NCI-H1694 treated with DMSO at 0.1 percent for 48 hours (cell line): ENCODE measurements at places on chromosomes 7 and 10.

GRCh38 chr7:119983468-119983867 is 289.5 kb upstream of the KCND2 start:
- no peak for DNase-seq

GRCh38 chr7:151736403-151736909 is 140.5 kb downstream of the PRKAG2 start:
- no peak for DNase-seq

DNA sequence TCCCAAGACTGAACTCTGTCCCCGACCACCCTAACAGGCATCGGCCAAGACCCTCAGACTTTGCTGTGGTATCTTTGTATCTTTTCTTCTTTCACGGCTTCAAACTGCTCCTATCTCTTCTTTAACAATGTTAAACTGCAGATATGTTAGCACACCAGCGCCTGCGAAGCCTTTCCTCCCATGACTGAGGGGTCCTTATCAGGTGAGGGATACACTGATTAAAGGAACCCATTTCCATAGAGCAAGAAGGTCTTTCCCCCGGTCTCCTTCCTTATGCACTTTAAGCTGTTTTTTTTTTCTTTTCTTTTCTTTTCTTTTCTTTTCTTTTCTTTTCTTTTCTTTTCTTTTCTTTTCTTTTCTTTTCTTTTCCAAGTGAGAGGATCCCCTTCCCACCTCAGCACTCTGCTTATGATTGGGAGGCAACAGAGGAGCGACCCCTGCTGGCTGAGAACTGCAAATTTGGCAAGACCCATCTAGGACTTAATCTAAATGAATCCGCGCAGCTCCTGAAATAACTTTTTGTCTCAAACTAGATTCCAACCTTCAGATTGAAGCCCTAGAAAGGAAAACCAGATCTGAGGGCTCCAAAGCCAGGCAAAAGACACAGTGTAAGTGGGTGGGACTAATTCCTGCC is 109.9 kb downstream of the ITGB8 start:
- no peak for DNase-seq

- DNase-seq, result no peak
These were observed 25.3 kb upstream of the SNX13 start for GRCh38 chr7:17965603-17966002.

GRCh38 chr7:121730869-121731268 is 142.1 kb upstream of the PTPRZ1 start:
- no peak for DNase-seq

DNA sequence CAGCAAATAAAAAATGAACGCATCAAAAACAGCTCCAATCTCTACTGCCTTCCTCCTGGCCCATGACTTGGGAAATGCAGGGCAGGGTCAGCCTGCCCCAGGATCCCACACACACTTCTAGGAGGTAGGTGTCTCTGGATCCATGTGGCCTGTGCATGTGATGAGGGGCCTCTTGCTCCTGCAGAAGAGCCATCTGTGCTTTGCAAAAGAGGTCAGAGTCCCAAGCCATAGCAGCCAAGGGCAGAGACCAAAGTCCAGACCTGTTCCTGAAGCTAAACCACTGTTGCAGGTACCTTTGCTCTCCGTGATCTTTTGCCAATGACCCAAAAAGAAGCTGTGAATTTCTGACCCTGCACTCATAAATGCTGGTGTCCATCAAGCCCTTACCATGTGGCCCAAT is 57.1 kb downstream of the KCNMA1 start:
- no peak for DNase-seq

DNA sequence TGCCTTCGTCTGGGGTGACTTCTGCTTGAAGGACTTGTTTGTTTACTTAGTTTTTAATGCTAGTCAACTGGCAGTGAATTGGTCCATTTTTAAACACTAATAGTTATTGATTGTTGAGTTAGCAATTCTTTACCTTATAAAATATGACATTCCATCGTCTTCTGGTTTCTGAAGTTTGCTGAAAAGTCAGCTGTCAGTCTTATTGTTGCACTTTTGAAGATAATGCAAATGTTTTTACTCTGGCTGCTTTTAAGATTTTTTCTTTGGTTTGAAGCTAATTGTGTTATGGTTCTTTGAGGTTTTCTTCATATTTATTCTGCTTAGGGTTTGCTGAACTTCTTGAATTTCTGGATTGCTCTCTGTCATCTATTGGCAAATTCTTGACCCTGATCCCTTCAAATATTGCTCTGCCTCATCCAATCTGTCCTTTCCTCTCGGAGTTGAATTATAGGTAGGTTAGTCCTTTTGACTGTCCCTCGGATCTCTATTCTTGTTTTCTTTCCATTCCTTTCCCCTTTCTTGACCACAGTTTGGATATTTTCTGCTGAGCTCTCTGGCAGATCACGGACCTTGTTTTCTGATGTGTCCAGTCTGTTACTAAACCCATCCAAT is 24.2 kb downstream of the MGMT start:
- no peak for DNase-seq

GRCh38 chr10:32347363-32348022 is 535 bp upstream of the EPC1 start:
- DNase-seq, result peak; percentile 14

DNA sequence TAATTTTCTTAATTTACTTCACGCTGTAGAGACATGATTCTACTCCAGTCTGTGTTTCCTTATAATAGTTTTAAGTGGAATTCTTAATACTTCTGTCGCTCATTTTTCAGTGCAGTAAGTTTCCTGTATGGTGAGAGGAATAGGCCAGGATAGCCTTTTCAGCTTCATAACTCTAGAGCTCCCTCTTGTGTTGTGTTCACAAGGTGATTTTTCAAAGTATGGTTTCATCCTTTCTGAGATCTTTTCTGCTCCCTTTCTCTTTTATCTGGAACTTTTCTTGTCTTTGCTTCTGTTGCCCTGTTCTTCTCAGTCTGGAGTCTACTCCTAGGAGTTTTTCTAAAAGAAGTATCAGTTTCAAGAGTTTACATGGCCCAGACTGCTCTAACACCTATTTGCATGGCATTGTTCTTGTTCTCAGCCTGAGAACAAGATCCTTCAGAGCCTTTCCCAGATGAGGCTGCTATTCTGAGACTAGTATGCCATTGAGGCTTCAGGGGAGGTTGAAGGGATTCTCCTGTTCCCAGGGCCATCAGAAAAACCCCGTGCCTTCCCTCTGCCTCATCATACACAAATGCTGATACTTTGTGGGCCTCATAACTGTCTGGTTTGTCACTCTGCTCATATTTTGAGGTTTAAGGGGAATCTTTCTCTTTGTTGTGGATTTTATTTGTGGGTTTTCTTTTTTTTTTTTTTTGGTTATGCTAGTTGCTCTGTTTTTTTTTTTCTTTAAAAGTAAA is 21.8 kb downstream of the NET1 start:
- peak; percentile 44 for DNase-seq

DNA sequence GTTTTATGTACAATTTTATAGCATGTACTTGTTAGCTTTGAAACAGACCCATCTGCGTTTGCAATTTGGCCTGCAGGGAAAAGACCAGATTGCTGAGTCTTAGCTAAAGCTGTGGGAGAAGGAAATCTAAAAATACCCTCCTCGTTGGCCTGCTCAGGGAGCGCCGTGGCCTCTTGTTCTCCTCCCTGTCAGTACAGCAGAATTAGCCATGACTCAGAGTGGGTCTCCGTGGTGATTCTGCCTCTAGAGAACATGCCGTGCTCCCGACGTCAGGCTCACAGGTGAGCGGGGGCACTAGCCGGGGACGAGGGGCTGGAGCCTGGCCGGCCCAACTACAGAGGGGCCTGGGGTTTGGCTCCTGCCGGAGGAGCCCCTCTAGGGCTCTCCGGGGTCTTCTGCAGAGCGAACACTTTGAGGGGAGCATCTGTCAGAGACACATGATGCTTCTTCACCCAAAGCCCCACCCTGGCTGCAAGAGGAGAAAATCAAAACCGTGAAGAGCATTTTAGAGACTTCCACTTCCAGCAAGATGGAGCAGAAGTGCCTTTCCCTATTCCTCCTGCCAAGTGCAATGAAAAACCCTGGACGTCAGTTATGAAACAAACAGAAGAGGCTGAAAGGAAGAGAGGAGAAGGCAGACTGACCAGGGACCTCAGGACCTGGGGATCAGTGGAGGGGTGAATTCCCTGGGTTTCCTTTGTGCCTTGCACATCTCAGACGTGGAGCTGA is 98.9 kb downstream of the LHPP start:
- DNase-seq, result no peak

- no peak for DNase-seq
These were observed 61.5 kb downstream of the KCND2 start for GRCh38 chr7:120334475-120334874.

GRCh38 chr7:7732621-7733281 is 14.3 kb upstream of the RPA3 start:
- peak; percentile 50 for DNase-seq

GRCh38 chr7:131449373-131449902 is 107.0 kb downstream of the PODXL start:
- no peak for DNase-seq

- DNase-seq, result no peak
These were observed 173.4 kb downstream of the IMMP2L start for GRCh38 chr7:111388912-111389311.

- no peak for DNase-seq
These were observed 739 bp upstream of the CCDC186 start for GRCh38 chr10:114174695-114175188.

GRCh38 chr10:80535671-80536360 is 1.9 kb upstream of the SH2D4B start:
- DNase-seq, result no peak

DNA sequence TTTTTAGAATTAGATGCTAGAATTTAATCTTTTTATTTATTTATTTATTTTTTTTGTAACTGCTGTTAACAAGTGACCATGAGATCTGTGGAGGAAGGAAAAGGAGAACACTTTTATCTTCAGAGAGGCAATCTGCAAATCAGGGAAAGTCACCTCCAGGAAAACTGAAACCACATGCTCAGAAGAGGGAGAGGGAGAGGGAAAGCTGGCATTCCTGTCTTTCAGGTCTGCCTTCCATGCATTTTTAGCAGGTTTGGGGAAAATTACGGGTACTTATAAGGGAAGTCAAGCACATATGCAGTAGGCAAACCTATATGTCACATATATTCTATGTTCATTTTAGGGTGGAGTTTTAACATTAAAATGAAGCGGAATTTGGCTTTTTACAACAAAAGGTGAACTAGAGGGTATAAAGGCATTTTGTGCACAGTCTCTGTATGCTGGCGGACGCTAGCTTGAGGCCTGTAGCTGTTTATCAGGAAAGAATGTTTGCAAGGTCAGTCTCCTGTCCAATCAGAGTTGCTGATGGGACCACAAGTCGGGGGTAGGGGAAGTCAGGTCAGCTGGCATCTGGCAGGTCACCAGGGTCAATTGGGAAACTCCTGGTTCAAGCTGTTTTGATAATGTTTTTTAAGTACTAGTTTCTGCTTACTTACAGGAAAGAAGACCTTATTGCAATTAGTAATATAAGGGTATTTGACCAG is 333.5 kb downstream of the GPR158 start:
- no peak for DNase-seq

GRCh38 chr7:94760446-94761100 is 104.6 kb upstream of the SGCE start:
- DNase-seq, result no peak

- peak; percentile 47 for DNase-seq
These were observed 38.3 kb downstream of the AKR1B1 start for GRCh38 chr7:134420424-134421125.

- peak; percentile 5 for DNase-seq
These were observed 1040.2 kb upstream of the SORCS1 start for GRCh38 chr10:108204528-108205305.

- no peak for DNase-seq
These were observed 23.1 kb downstream of the SORCS3 start for GRCh38 chr10:104664205-104664604.

DNA sequence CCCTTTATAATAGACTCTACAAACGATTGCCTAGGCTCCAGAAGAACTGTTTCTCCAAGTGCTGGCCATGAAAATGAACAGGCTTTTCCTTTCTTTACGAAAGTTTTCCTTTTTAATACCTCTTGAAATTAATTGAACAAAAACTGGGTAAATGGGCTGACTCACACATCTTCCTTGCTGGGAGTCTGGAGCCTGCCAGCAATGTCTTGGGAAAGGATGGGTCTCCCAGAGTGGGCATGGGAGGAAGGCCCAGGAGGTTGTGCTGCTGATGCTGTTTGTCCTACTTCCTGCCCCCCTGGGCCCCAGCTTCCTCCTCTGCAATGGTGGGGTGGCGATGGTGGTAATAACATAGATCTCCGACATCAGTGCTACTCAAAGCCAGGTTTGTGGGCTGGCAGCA is 174.1 kb downstream of the RPS24 start:
- no peak for DNase-seq

- no peak for DNase-seq
These were observed 113.8 kb downstream of the MARCHF5 start for GRCh38 chr10:92404612-92405418.

- no peak for DNase-seq
These were observed 20.0 kb upstream of the GPR146 start for GRCh38 chr7:1024331-1024841.

DNA sequence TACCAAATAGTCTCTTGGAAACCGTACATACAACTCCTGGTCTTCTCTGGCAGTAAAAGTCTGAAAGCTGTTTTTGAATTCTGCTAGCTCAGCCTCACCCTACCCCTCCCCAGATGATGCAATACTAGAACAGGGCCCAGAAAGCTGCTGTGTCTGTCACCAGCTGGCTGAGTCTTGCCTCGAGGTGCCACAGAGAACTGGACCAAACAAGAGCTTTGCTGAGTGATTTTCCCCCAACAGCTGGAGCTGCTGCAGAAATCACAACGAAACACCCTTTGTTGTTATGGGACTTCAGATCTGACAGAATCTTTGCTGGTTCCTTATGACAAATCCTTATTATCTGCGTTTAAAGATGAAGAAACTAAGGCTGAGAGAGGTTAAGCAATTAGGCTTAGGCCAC is 134.1 kb downstream of the SPAG6 start:
- DNase-seq, result peak; percentile 23

- DNase-seq, result no peak
These were observed 27.1 kb upstream of the HABP2 start for GRCh38 chr10:113525713-113526112.

GRCh38 chr7:95646350-95646749 is 50.0 kb upstream of the PDK4 start:
- DNase-seq, result no peak

- DNase-seq, result no peak
These were observed 49.1 kb downstream of the CHST15 start for GRCh38 chr10:124044143-124044862.

DNA sequence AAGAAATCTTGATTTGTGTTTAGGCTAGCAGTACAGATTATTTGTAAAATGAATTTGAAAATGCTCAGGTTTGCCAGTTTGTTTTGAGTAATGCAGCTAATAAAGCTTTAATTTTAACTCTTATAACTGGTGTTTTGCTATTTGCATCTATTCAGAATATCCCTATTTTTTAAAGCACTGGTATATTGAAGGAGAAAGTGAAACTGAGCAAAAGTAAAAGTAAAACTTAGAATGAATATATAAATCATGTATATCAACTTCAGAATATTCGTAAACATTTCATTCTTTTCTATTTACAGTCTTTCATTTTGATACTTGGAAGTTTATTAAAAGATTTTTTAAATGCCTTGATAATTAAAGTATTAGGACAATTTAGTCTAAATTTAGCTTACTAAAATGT is 26.2 kb downstream of the TASOR2 start:
- no peak for DNase-seq
